Left ventricle myocardium inferior (tissue), 1 donor: ENCODE measurements at places on chromosomes 3 and 15. TPM values are rescaled to one million over a fixed set of nuclear protein-coding genes. Genes with fewer than 3 reads are reported as not detected.

DNA sequence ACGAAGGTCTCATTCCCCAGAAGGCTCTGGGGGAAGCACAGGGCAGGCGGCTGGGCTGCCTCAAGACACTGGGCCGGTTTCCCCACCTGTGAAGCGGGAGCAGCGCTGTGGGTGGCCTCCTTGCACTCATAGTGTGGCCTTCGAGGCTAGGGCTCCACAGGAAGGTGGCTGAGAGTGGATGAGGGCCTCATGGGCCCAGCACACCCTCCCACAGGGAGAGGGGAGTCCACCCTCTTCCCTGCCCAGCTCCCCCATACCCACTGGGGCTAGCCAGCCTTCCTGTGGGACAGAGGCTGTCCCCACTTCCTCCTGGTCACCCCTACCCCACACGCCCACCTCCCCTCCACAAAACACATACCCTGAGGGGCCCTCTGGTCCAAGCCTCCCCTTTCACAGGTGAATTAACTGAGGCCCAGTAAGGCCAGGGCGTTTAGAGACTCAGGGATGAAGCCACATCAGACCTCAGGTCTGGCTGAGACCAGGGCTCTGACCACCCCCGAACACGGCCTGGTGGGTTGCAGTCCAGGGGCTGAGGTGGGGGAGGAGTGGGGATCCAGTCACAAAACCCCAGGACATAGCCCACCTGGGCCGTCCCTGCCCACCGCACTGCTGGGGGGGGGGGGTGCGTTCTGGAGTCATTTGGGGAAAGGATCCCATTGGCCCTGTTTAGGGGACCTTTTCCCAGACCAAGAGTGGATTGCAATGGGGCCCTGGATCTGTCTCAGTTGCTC is 1.1 kb downstream of the ANPEP start:
- DNase-seq: no peak

DNA sequence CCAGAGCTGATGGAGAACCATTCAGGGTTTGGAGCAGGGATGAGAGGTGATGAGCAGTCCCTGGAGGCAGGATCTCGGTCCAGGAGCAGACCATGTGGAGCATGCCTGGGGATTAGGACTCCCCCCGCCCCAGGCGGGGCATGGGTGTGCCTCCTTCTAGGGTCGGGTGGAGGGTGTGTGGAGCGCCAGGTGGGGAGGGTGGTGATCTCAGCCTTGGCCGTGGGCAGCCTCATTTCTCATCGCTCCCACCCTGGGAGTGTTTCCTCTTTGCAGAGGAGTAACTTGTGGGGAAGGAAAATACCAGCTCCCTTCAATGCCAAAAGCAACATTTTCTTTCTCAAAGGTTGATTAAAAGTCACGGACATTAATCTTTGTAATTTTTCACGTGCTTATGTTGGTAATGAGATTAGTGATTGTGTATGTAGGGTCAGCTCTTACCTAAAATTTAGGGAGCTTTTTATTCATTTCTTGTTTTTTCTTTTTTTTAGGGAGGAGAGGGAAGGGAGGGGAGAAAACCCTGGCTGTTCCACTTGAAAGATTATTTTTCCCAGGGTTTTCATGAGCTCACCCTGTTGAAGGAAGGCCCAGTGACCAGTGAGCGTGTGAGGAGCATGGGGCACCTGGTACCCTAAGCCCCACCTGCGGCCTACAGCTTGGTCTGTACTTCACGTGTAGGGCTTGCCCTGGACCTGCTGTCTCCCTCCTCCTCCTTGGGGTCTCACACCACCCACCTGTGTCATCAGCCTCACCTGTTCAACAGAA is 11.0 kb downstream of the FBLN2 start:
- peak; percentile 64 for DNase-seq

GRCh38 chr3:67048715-67049074 is 50.6 kb downstream of the KBTBD8 start:
- no peak for DNase-seq

Gene TRH
- not detected for total RNA-seq

GRCh38 chr3:116135457-116136085 is 309.7 kb downstream of the LSAMP start:
- peak; percentile 34 for DNase-seq
